H4 (cell line): ENCODE measurements at places on chromosomes 2 and 18. TPM values are rescaled to one million over a fixed set of nuclear protein-coding genes. Genes with fewer than 3 reads are reported as not detected.

CEBPZ gene
- total RNA-seq: 9.1 and 15.6 TPM in 2 replicates

DNA sequence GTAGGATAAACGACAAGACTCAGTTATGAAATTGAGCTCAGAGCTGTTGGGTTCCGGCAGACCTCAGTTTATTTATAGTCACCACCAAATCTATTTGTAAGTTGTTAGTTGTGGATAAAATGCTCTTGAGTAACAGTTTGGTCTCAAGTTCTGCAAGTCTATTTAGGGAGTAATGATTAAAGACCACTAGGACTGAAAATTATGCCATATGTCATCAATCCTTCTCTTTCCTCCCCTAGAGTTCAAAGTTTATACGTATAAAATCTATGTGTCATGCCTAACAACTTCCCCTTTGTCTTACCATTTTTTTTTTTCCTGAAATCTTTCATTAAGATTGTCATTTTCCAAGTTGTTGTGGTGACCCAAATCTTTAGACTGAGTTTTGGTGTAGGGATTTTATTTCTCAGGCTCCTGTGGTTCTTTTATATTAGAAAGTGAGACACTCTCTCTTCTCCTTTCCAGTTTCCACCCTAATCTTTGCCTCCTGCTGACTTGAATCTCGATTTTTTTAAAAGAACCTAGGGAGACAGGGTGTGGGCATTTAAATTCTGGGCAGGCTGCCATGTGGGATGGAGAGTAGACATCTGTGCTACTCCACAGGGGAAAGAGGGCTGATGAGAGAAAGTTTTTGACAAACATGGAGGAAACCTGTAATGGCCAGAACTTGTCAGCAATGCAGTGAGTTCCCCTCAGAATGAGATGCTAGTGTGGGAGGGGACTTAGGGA, 51.0 kb downstream of the LAMA3 start:
- peak; percentile 64 for DNase-seq

DNA sequence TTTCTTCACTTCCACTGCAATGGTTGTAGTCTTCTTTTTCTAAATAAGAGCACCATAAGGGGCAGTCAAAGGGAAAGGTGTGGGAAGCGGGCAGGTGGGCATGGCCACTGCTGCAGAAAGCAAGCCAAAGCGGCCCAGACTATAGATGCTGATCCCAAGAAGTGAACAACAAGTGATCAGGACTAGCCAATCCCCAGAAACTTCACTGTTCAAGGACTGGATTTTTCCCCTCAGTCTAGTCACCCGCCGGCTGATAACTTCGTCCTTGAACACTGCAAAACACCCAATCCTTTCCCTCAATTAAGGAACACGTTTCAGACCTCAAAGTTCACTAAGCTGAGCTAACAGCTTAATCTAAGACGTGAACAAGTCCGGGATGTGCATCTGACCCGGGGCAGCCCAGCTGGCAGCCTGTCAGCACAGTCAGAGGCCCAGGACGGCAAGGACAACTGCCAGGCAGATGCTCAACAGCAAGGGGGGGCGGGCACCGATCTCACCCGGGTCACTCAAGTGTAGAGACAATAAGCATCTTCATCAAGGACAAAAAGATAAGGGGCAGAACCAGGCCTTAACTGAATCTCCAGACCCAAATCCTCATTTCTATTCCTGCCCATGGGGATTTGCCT, 59.8 kb downstream of the HDLBP start:
- DNase-seq: no peak

- DNase-seq: peak; percentile 76
Measured at GRCh38 chr2:205700331-205701132, 18.2 kb downstream of the NRP2 start.

DNA sequence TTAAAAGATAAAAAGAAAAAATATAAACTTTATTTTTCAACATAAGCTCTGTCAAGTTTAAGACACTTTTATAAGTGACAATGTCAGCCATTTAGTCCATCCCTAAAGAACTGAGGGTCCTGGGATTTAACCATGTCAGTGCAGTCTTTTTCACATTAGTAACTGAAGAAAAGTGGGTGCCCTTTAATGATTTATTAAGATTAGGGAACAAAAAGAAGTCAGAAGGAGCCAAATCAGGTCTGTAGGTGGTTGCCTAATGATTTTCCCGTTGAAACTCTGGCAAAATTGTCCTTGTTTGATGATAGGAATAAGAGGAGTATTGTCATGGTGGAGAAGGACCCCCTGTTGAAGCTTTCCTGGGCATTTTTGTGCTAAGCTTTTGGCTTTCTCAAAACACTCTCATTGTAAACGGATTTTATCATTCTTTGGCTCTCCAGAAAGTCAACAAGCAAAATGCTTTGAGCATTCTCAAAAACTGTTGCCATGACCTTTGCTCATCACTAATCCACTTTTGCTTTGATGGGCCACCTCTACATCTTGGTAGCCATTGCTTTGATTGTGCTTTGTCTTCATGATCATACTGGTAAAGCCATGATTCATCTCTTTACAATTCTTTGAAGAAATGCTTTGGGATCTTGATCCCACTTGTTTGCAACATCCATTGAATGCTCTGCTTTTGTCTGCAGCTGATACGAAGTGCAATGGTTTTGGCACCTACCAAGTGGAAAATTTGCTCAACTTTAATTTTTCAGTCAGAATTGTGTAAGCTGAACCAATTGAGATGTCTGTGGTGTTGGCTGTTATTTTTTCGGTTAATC, 22.0 kb downstream of the TSPYL6 start:
- no peak for DNase-seq

- no peak for DNase-seq
Measured at GRCh38 chr2:24046599-24046929, 627 bp downstream of the WDCP start.

GRCh38 chr2:6973895-6974545, 56.8 kb downstream of the RNF144A start:
- no peak for DNase-seq

- DNase-seq: no peak
Measured at GRCh38 chr2:239441261-239442078, 40.6 kb upstream of the HDAC4 start.

- DNase-seq: no peak
Measured at GRCh38 chr2:99545066-99545465, 55.2 kb upstream of the REV1 start.

DNA sequence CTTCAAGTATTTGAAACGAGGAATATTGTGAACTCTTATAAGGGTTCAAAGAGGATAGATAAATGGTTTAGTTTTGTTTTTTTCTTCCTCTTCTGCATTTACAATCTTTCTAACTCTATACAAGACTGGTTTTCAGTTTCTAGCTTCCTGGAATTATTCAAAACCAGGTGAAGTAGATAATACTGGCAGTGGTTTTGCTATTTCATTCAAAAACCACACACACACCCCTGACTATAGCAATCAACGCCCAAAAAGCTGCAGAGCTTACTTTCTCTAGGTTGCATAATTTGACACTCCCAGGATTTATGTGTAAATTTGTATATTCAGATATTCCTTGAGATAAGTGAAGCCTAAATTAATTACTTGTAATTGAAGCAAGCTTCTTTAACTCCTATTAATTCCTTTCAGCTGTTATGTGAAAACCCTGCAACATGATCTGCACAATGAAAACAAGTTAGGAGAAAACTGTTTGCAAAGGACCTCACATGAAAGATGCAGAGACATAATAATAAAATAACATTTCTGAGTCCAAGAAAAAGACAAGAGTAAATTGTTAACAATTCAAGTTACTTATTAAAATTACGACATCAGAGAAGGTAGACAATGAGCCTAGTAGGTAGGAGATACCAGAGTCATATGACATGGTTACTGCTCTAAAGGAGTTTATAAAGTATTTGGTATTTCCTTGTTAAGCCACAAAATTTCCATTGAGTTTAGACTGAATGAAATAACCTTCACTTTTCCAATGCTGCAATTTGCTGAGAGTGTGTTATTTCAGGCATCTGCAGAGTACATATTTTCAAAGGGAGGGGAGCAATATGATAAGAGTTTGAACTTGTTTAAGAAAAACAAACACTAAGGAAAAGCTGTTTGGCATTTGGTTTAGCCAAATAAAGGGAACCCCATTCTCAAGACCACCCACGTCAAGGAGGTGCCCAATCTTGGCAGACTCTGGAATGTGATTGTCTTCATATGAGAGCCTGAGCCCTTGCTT, 1.6 kb upstream of the NFE2L2 start:
- no peak for DNase-seq

MPP4 gene
- total RNA-seq: not detected in 2 replicates

GRCh38 chr2:231181860-231182512, 16.4 kb upstream of the ARMC9 start:
- DNase-seq: peak; percentile 52

DNA sequence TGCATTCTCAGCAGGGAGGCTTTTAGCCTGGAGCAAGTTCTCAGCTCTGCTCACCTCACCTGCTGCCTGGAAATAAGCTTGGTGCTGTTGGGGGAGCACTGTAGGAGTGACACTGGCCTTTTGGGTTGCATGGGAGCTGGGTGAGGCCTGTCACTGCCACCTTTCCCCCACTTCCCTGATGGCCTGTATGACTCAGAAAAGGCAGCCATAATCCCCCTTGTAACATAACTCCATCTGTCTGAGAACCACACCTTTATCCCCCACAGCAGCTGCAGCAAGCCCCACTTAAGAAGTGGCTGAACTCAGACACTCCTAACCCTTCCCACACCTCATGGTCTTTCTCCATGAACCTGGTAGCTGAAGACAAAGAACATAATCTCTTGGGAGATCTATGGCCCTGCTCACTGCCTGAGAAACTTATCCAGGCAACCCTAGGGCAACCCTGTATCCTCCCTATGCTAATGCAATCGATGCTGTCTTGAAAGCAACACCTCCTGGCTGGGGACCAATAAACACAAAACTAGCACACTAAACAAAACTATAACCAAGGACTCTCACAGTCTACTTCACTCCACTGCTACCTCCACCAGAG, 258.9 kb upstream of the OSR1 start:
- no peak for DNase-seq
